Nephron progenitor cell (in vitro differentiated cells): ENCODE measurements at places on chromosomes 2 and 18.

DNA sequence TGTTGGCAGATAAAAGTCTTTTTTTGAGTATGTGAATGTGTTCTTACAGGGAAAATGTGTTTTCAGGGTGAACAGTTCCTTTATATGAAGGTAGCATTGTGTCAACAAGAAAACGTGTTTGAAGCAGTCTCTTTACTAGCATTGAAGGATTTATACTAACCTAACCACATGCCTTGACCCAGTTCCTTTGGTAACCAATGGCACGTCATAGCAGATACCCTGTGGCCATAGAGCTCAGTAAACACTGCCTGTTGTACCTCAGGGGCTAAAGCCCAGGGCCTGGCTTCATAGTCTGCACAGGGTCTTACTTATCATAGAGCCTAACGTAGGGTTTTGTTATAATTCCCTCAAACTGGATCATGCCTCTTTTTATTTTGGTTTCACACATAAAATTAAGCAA, 32.1 kb upstream of the NFU1 start:
- H3K4me3 ChIP-seq: no peak overlapping the region
- no peaks in the 10 kb centered on the region for H3K27me3 ChIP-seq
- peaks cover 16% of the 10 kb centered on the region for H3K36me3 ChIP-seq
- no peak for DNase-seq
- no peak overlapping the region for H3K27ac ChIP-seq

- H3K4me3 ChIP-seq: no peak overlapping the region
- peaks cover 5% of the 10 kb centered on the region for H3K36me3 ChIP-seq
- no peak overlapping the region for H3K27ac ChIP-seq
- no peak for DNase-seq
- H3K27me3 ChIP-seq: no peaks in the 10 kb centered on the region
- H3K4me1 ChIP-seq: peaks cover 27% of the 10 kb centered on the region
Observed at GRCh38 chr18:3468833-3469232, 18.9 kb downstream of the TGIF1 start.

- no peaks in the 10 kb centered on the region for H3K4me1 ChIP-seq
- no peak for DNase-seq
- H3K36me3 ChIP-seq: no peaks in the 10 kb centered on the region
- H3K27ac ChIP-seq: no peak overlapping the region
- H3K27me3 ChIP-seq: no peaks in the 10 kb centered on the region
Observed at GRCh38 chr2:224645722-224646121, 60.6 kb upstream of the CUL3 start.

- H3K4me1 ChIP-seq: peaks cover 64% of the 10 kb centered on the region
- no peak for DNase-seq
- H3K4me3 ChIP-seq: peak overlapping the region; percentile 19
- peaks cover 27% of the 10 kb centered on the region for H3K36me3 ChIP-seq
Observed at GRCh38 chr2:674321-674985, 2.8 kb downstream of the TMEM18 start.

DNA sequence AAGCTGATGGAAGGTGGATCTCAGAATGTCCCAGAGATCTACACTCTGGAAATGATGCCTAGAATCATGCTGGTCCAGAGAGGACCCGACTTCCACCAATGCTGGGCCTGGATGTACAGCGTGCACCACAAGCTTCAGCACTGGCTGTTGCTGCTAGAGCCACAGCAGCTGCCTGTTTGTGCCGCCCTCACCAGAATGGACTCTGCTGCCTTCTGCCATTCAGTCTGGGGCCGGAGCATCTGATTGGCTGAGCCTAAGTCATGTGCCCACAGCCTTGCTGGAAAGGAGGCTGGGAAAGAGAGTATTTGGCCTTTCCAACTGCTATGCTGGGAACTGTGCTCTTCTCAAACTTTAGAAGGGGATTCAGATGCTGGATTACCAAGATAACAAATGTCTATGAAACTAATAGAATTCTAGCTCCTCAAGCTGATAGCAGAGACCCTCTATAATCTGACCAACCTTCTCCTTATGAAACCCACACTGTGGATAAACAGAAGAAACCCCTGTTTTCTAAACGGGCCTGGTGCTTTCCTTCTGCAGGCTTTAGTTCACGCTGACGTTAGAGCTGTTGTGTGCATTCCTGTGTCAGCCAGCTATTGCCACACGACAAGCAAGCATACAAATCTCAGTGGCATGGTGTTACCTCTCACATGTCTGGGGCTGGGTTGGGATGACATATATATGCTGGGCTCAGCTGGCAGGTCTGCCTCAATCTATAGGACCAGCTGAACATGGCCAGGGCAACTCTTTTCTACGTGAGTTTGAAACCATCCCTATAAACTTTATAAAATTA, 4.1 kb upstream of the LOXHD1 start:
- no peak overlapping the region for H3K4me3 ChIP-seq
- no peak overlapping the region for H3K27ac ChIP-seq
- H3K36me3 ChIP-seq: no peaks in the 10 kb centered on the region
- peaks cover 22% of the 10 kb centered on the region for H3K27me3 ChIP-seq
- peaks cover 21% of the 10 kb centered on the region for H3K4me1 ChIP-seq

- H3K27me3 ChIP-seq: no peaks in the 10 kb centered on the region
- peaks cover 18% of the 10 kb centered on the region for H3K4me1 ChIP-seq
- no peaks in the 10 kb centered on the region for H3K36me3 ChIP-seq
- H3K4me3 ChIP-seq: no peak overlapping the region
- no peak for DNase-seq
Observed at GRCh38 chr2:145245268-145245870, 725.5 kb upstream of the ZEB2 start.

GRCh38 chr2:215299337-215299859, 12.5 kb upstream of the ATIC start:
- DNase-seq: no peak
- no peaks in the 10 kb centered on the region for H3K27me3 ChIP-seq
- H3K36me3 ChIP-seq: peaks cover 19% of the 10 kb centered on the region
- H3K27ac ChIP-seq: no peak overlapping the region

- H3K4me1 ChIP-seq: no peaks in the 10 kb centered on the region
- no peaks in the 10 kb centered on the region for H3K27me3 ChIP-seq
- no peak overlapping the region for H3K27ac ChIP-seq
- no peak for DNase-seq
- no peaks in the 10 kb centered on the region for H3K36me3 ChIP-seq
Observed at GRCh38 chr2:224922142-224922727, 120.0 kb downstream of the DOCK10 start.

- peaks cover 5% of the 10 kb centered on the region for H3K4me1 ChIP-seq
- peaks cover 4% of the 10 kb centered on the region for H3K27me3 ChIP-seq
- peaks cover 20% of the 10 kb centered on the region for H3K36me3 ChIP-seq
- H3K4me3 ChIP-seq: no peak overlapping the region
- no peak overlapping the region for H3K27ac ChIP-seq
- DNase-seq: peak; percentile 10
Observed at GRCh38 chr2:221124532-221125240, 447.4 kb downstream of the EPHA4 start.

GRCh38 chr2:150526827-150527226, 39.4 kb upstream of the RND3 start:
- no peak overlapping the region for H3K27ac ChIP-seq
- H3K36me3 ChIP-seq: peaks cover 4% of the 10 kb centered on the region
- peaks cover 5% of the 10 kb centered on the region for H3K4me1 ChIP-seq
- H3K4me3 ChIP-seq: no peak overlapping the region

DNA sequence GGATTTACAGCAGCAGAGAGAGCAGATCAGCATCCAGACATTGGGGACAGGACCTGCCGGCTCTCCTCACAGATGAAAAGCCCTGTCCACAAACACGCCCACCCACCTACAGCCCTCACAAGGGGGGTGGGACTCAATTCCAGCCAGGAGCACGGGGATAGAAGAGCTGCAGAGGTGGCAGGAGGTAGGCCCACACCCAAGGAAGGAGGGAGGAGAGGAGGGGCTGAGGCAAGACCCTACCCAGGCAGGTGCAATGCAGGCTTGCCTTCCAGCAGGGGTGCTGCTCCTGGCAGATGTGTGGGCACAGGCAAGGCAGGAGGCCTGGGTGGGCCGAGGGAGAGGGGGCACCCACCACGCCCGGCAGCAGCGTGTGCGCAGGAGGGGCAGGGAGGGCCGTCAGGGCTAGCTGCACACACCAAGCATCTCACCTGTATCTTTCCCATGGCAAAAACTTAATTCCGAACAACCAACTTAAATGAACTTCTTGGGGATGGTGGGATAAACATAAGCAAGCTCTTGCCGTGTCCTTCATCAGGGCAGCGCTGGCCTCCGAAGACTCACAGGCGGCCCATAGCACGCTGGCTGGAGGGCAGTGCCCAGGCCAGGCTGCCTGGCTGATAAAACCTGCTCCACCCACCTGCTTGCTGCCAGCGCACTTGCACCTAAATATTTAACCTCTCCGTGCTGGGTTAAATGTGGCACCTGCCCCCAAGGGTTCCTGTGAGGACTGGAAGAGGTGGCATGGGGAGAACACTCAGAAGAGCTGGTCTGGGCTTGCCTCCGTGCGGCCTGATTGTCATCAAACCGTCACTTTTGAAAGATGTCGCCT, 219.5 kb downstream of the HDAC4 start:
- H3K27me3 ChIP-seq: no peaks in the 10 kb centered on the region
- H3K4me1 ChIP-seq: peaks cover 27% of the 10 kb centered on the region
- no peak overlapping the region for H3K4me3 ChIP-seq
- peak overlapping the region; percentile 31 for H3K27ac ChIP-seq

GRCh38 chr2:31219131-31219969, 2.0 kb upstream of the CAPN14 start:
- peak overlapping the region; percentile 33 for H3K27ac ChIP-seq
- no peaks in the 10 kb centered on the region for H3K36me3 ChIP-seq

DNA sequence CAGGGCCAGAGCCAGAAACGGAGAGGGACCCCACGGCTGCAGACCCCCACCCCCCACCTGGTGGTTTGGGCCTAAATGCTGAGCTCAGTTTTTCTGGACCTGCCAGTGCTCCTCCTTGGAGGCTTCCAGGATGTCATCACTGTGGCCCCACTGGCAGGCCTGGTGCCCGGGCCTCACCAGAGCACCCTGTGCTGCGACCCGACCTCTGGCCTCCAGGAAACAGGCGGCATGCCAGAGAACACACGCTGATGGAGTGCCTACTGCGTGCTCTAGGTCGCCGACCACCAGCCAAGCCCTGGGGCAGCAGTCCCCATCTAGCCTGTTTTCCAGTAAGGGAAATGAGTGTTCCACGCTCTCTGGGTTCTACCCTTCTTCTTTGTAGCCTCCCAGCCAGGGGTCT, 33.8 kb downstream of the HS6ST1 start:
- peaks cover 39% of the 10 kb centered on the region for H3K4me1 ChIP-seq
- H3K36me3 ChIP-seq: peaks cover 5% of the 10 kb centered on the region
